ENCODE measurements at places on chromosomes 1 and 21.

DNA sequence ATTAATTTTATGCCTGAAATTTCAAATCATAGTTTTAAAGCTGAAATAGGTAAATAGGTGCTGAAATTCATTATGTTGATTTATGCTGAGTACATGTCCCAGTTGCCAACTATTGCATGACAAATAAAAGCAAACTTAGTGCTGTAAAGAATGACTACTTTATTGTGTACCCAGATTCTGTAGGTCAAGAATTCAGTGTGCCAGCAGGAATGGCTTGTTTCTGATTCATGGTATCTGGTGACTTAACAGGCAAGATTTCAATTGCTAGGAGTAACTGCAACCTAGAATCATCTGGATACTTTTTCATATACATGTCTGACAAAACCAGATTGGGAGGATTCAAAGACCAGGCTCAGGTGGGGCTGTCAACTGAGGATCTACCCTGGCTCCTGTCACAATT lies 678.4 kb upstream of the ADAMTS5 start:
- DNase-seq: peak; percentile 86

DNA sequence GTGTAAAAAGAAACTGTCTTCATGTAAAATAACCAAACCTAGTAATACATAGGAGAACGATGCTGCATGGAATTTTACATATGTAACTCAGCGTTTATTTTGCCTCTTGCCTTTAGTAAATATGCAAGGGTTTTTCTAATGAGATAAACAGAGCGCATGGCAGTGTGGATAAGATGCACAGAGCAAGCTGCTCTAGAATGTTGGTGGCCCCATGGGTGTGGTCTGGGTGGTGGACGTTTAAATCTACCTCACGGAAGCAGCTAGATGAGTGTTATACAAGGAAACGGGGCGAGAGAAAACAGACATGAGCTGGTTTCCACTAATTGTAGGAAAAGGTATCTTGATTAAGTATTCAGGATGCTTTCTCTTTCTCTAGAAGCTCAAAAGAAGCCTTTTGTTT lies 205.9 kb downstream of the DSCAM start:
- DNase-seq: no peak

- DNase-seq: no peak
These were observed 68.3 kb downstream of the ADSS2 start for GRCh38 chr1:244383278-244383884.

- DNase-seq: no peak
These were observed 151.4 kb upstream of the ETV3 start for GRCh38 chr1:157289424-157290105.

DNA sequence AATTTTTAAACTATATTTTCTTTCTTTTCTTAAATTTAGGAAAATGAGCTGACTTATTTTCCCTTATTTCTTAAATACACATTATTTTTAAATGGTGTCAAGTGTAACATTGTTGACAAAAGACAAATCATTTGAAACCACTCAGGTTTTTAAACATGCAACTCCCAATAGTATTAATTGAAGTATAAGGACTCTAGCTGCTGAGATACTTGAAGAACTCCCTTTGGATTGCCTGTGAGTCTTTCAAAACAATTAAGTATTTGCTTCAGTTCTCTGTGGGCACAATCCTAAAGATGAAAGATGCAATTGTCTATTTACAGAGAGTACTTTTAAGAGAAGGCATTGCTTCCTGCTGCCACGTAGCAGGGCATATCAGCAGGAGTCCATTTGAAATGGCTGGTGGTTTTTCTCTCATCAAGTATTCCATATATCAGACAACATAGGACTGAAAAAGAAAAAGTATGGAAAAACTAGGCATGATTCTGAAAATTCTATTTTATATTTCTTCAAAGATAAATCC lies 373.4 kb downstream of the NEGR1 start:
- no peak for DNase-seq

GRCh38 chr1:25875154-25875855 lies at the start of gene PAQR7:
PAQR7 (minus strand) TSS chr1:25875708; CDS start chr1:25863839, 11,869 bp downstream.
- DNase-seq: no peak

DNA sequence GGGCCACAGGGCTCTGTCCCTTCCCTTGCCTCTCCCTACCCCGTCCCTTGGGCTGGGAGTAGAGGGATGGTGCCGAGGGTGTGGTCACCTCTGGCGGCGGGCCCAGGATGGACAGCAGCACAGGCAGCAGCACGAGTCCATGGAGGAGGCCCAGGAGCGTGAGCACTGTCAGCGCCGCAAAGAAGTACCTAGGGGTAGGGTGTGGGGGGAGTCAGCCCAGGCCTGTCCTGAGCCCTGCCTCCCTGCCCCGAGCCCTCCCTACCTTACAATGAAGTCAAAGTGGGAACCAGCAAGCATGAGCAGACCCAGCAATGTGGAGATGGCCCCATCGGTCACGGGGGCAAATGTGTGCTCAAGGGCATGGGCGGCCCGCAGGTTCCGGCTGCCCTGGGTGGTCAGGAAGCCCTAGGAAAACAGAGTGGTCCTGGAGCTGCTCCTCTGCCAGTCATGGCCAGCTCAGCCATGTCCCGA lies 14.7 kb downstream of the BTBD19 start:
- no peak for DNase-seq

GRCh38 chr1:230326971-230327891 lies 98.9 kb downstream of the PGBD5 start:
- DNase-seq: no peak

DNA sequence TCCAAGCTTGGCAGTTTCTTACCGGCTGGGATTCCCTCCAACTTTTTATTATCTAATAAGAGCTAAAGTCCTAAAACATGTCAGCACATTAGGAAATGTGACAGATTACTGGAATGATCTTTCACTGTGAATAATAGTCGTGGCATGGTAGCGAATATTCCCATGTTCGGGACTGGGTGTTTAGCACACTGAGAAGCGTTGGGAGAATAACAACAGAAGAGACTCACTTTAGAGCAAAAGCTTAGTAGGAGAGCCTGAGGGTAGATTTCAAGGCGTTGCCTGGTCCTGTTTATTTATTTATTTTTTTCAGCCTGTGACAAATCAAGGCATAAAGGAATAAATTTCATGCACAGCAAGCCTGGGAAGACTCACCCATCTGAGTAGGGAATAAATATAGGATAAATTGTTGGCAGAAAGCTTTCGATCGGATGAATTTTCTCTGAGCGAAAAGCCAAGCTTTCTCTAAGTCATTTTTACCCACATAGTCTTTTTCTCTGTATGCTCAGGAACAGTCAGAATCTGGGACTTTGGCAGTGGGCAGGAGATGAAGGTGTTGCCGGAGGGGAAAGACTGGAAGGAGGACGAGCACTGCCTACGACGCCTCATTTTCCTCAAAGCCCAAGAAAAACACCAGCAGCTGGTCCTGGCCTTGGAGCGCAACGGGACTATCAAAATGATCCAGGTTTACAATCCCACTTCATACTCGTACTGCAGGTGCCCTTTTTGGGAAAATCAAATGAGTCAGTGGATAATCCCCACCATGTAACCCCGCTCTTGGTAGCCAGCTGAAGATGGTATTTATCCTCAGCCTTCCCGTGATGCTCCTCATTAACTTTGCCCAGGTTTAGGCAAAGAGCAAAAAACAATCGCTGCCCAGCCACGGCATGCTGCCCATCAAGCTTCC lies 97.2 kb downstream of the WDR64 start:
- peak; percentile 3 for DNase-seq

DNA sequence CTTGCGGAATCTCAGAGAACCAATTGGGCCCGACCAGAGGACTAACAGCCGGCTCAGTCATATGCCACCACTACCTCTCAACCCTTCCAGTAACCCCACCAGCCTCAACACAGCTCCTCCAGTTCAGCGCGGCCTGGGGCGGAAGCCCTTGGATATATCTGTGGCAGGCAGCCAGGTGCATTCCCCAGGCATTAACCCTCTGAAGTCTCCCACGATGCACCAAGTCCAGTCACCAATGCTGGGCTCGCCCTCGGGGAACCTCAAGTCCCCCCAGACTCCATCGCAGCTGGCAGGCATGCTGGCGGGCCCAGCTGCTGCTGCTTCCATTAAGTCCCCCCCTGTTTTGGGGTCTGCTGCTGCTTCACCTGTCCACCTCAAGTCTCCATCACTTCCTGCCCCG lies 49.8 kb downstream of the ACP6 start:
- DNase-seq: no peak

GRCh38 chr1:189141056-189141455 lies 1336.6 kb downstream of the BRINP3 start:
- no peak for DNase-seq

- no peak for DNase-seq
These were observed 28.5 kb downstream of the TNN start for GRCh38 chr1:175095978-175096607.

- DNase-seq: no peak
These were observed 30.5 kb downstream of the TNFSF18 start for GRCh38 chr1:173020138-173020750.

DNA sequence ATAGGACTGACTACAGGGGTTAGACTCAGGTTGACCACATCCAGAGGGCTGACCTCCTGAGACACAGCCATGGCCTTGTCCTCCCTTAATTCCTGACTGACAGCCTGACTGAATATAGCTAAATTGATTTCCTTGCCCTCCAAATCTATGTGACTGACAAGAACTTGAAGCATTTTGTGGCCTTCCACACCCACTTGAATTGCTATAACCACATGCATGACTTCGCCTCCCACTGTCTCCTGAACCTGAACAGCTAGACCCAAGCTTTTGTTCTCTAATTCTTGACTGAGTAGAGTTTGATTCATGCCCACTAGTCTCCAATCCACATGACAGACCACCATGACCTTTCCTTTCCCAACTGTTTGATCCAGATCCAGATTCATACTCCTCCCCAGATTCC lies 3.1 kb downstream of the FLG2 start:
- DNase-seq: no peak

DNA sequence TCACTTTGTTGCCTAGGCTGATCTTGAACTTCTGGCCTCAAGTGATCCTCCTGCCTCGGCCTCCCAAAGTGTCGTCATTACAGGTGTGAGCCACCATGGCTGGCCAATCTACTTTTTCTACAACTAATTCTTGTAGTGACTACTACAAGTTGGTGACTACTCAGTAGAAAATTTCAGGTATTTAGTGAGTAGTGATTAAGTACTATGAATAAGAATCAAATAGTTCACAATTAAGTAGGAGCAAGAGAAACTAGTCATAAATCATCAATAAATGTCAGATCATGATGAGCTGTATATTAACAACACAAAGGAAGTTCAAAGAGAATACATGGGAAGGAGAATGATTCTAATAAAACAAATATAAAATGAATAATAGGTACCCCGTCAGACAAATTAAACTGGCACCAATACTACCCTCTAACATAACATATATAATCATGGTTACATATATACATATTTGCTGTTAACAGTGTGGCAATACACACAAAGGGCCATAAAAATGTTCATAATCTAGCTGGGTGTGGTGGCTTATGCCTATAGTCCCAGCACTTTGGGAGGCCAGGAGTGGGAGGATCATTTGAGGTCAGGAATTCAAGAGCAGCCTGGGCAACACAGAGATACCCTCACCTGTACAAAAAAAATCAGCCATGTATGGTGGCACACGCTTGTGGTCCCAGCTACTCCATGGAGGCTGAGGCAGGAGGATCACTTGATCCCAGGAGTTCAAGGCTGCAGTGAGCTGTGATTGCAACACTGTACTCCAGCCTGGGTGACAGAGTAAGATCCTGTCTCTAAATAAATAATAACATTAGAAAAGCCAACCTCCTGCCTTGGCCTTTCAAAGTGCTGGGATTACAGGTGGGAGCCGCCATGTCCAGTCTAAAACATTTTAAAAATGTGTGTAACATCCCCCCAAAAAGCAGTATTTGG lies 19.1 kb downstream of the YY1AP1 start:
- no peak for DNase-seq

DNA sequence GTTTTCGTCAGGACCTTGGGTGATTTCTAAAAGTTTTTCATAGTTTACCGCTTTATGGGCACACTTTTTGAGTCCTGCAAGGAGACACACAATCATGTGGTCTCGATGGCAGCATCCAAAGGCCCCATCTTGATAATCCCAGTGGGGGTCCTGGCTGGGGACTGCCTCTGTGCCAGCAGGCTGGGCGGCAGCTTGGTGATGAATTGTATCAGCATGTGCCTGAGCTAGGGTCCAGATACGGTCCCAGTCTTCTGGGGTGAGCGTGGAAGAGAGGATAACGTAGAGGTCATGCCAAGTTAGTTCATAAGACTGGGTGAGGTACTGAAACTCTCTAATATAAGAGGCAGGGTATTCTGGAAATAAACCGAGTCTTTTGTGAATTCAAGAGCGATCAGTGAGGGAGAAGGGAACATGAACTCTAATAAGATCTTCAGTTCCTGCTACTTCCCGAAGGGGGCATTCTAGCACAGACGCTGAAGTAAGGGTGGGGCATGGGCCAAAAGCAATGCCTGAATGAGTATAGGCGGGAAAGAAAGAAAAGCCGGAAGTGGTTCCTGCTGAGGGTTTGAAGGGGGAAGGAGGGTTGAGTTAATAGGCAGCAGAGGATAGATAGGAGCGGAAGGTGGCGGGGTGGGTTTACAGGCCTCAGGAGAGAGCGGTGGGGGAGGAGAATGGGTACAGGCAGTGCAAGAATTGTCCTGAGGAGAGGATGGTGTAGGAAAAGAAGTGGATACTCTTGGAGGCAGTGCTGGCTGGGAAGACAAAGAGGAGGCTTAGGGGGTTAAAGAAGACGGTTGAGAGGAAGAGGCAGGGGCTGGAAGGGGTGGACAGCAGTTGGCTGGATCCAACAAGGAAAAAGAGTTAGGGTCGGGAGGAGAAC lies 1.6 kb downstream of the ERVH48-1 start:
- peak; percentile 14 for DNase-seq

DNA sequence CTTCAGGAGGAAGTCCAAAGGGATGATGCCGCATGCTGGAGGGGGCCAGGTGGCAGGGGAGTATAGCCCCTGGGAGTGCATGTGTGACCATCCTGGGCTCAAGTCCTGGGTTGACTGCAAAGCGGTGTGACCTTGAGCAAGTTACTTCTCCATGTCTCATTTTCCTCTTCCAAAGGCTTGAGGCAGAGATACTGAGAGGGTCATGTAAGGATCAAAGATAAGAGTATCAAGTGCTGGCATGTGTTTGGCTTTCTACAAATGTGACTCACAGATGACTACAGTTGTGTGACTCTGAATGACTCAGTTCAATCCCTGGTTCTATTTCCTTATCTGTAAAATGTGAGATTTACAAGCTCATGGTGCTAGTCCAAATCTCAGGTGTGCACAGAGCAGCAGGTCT lies 26.1 kb downstream of the PROK1 start:
- DNase-seq: peak; percentile 86

DNA sequence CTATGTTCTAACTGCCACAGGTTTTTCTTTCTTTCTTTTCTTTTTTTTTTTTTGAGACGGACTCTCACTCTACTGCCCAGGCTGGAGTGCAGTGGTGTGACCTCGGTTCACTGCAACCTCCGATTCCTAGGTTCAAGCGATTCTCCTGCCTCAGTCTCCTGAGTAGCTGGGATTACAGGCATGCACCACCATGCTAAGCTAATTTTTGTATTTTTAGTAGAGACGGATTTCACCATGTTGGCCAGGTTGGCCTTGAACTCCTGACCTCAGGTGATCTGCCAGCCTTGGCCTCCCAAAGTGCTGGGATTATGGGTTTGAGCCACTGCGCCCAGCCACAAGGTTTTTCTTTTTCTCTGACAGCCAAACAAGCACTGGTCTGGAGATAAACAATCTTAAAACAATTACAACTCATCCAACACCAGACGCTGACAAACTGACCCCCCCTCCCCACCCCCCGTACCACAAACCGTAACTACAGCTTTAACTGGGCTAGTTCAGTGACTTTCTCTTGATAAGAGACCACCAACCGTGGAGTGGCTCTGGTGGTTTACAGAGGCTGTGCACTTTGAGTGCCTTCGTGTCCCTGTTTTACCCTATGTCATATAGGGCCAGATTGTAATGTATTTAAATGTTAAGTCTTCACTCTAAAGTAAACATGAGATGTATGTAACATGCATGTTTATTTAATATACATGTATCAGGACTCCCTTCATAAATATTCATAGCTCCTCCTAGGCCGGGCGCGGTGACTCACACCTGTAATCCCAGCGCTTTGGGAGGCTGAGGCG lies 19.5 kb upstream of the PUM1 start:
- no peak for DNase-seq
